ENCODE measurements at places on chromosomes 7 and 10. TPM values are rescaled to one million over a fixed set of nuclear protein-coding genes. Genes with fewer than 3 reads are reported as not detected.

Gene MKI67
- total RNA-seq, result 10.1 TPM

Gene STEAP2
- 19.0 TPM for total RNA-seq

Gene CABCOCO1
- total RNA-seq, result 0.44 TPM

Gene EBLN1
- not detected for total RNA-seq

Gene RASA4
- total RNA-seq, result 5.9 TPM

Gene LRRC18
- not detected for total RNA-seq

Gene LIPJ
- not detected for total RNA-seq

Gene CRHR2
- not detected for total RNA-seq

Gene CALML3
- not detected for total RNA-seq

Gene TRIM8
- total RNA-seq, result 64.5 TPM

Gene LAMB1
- 292 TPM for total RNA-seq

Gene RFC2
- total RNA-seq, result 15.6 TPM

Gene CTTNBP2
- 7.0 TPM for total RNA-seq

Gene ZNF425
- total RNA-seq, result 1.9 TPM

Gene UTF1
- not detected for total RNA-seq

Gene OPN1SW
- not detected for total RNA-seq

Gene NUTM2B
- 0.37 TPM for total RNA-seq

Gene NRP1
- 516 TPM for total RNA-seq

Gene UCMA
- total RNA-seq, result not detected

Gene STAMBPL1
- total RNA-seq, result 34.0 TPM

Gene EGR2
- total RNA-seq, result 1.6 TPM

Gene CLRN3
- total RNA-seq, result not detected

Gene AKR1C8
- total RNA-seq, result not detected

Gene GBX1
- total RNA-seq, result not detected

Gene OR2A5
- total RNA-seq, result not detected

Gene DNAH11
- total RNA-seq, result under 0.01 TPM

Gene OR13A1
- total RNA-seq, result not detected

Gene ZNF33B
- 6.5 TPM for total RNA-seq

Gene GRID1
- total RNA-seq, result 0.33 TPM

Gene TMEM176B
- not detected for total RNA-seq

Gene RSU1
- total RNA-seq, result 57.7 TPM

Gene TUBB8
- not detected for total RNA-seq

Gene NPFFR1
- total RNA-seq, result not detected

Gene RP9
- 12.7 TPM for total RNA-seq

Gene CNTNAP2
- under 0.01 TPM for total RNA-seq

All from uterine smooth muscle cell (primary cell).